T-helper 22 cell (primary cell): ENCODE measurements at places on chromosomes 13 and 19.

GRCh38 chr13:108326309-108326708, 56.8 kb downstream of the TNFSF13B start:
- DNase-seq: no peak

DNA sequence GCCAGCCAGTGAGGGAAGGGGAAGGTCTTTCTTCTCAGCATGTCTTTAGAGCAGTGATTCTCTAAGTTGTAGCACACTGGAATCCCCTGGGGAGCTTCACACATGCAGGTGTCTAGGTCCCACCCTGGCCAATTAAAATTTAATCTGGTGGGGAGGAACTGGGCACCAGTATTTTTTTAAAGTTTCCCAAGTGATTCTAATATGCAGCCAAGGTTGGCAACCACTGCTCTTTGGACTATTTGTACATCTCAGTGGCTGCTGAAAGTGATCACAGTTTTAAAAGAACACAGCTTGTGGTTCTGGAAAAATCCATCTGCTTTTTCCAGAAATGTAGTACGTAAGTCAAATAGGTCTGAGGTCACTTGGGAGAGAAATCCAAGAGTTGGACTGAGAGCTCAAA, 10.7 kb upstream of the KATNAL1 start:
- DNase-seq: no peak

- no peak for DNase-seq
These were observed 6.6 kb upstream of the SOX1 start for GRCh38 chr13:112060282-112060830.

GRCh38 chr19:38424272-38424671, 1.7 kb downstream of the RASGRP4 start:
- no peak for DNase-seq

DNA sequence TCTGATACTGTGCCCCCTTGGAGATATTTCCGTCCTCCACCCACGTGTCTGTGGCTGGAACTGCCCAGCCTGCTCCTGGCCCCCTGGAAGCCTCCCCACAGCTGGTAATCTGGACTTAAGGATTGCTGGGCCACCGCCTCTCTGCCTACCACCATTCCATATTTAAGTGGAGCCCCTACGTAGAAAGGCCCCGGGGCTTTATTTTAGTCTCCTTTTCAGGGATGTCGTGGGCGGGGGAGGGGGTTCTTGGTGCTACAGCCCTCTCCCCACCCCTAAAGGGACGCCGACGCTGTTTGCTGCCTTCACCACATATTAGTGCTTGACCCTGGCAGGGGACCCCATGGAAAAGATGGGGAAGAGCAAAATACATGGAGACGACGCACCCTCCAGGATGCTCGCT, 2.7 kb upstream of the NOP53 start:
- no peak for DNase-seq

DNA sequence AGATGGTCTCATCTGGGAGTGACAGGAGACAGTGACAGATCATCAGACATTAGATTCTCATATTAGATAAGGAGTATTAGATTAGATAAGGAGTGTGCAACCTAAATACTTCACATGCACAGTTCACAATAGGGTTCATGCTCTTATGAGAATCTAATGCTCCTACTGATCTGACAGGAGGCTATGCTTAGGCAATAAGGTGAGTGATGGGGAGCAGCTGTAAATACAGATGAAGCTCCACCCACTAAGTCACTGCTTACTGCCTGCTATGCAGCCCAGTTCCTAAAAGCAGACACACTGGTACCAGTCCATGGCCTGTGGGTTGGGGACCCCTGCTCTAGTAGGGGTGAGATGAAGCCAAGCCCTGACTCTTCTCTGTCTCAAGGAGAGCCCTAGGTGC, 10.0 kb upstream of the IGFL3 start:
- DNase-seq: no peak

DNA sequence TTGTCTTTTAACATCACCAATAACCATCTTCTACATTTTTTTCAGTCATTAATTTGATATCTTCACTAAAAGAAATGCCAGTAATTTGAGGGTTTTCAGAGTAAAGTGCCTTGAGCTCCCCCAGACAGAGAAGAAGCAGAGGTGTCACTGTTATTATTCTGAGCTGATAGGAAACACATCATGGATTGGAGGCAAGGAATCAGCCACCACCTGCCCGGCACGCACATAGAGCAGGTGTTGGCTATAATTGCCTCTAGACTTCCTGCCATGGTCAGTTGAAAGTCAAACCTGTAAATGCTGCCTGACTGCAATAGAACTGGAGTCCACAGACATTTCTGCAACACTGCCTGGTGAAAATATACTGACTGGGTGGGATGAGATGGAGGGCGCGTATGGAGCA, 776.6 kb downstream of the UQCRFS1 start:
- DNase-seq: no peak
